ENCODE measurements at places on chromosomes 3 and 15.
A peak's percentile ranks its signal among the peaks of the same experiment; 100 is the strongest.

- DNase-seq: no peak
These were observed 43.4 kb downstream of the UMPS start for GRCh38 chr3:124773351-124774326.

GRCh38 chr3:184597829-184598573, 36.4 kb downstream of the EPHB3 start:
- no peak for DNase-seq

GRCh38 chr3:21542656-21543379, 208.2 kb downstream of the ZNF385D start:
- no peak for DNase-seq

DNA sequence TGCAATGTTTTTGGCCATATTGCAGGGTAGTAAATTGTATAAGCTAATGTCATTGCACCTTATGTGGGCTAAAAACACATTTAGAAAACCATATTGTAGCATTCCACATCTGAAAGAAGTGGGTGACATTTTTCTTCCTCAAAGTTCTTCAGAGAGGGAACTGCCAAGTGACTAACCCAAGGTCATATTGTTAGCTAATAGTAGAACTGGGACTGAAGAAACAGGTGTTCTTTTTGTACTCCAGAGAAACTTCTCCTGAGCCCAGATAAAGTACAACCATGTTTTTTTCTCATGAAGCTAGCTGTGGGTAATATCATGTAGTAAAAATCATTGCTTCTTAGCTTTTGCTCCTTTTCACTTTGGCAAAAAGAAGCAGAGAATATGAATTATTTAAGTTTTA, 333.0 kb downstream of the NSUN3 start:
- DNase-seq: no peak

DNA sequence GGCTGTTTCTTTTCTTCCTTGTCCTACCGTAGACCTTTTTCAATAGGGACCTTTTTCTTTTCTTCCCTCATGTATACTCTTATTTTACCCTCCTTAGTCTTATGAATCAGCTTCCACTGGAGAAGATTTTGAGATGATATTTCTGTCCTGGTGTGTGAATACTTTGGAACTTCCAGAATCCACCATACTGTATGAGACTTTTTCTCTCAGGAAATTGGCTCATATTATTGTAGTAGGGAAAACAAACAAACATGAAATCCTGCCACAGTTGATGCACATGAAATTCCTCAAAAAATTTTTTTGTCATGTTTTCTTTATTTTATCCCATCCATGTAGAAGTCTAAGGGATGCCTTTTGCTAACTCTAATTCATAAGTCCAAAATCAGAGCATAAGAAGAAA, 289.3 kb upstream of the PLSCR5 start:
- DNase-seq: no peak

- no peak for DNase-seq
These were observed 629.5 kb upstream of the KCNMB2 start for GRCh38 chr3:177906578-177907229.

GRCh38 chr3:190886945-190887344, 24.5 kb upstream of the GMNC start:
- DNase-seq: no peak

DNA sequence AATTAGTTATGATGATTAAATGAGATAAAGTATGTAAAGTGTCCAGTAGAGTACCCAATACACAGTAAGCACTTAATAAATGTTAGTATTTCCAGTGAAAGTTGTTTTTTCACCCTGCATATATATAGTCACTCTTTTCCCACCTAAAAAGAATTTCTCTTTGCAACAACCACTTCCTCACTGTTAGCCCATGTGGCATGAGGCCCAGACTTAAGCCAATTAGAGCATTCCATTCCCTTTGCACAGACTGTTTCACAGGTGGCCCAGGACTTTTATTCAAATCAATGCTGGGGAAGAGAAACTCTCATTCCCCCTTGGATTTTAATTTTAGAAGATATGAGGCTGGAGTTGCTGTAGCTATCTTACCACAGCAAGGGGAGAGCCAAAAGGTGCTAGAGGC, 3.7 kb downstream of the IFT80 start:
- DNase-seq: no peak

DNA sequence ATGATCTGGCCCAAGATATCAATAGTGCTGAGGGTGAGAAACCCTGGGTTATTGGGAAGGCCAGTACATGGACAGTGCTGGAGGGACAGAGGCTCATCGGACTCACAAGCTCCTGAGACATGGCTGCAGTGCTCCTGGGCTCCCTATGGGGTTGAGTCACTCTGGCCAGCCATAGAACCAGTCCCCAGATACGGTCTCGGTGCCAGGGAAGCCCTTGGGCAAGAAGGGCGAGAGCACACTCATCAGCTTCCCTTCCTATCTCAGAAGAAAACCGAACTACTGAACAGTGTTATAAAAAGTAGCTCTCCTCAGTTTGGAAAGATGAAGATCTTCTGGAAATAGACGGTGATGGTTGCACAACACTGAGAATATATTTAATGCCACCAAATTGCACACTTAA, 34.4 kb downstream of the POC1A start:
- peak; percentile 45 for DNase-seq

DNA sequence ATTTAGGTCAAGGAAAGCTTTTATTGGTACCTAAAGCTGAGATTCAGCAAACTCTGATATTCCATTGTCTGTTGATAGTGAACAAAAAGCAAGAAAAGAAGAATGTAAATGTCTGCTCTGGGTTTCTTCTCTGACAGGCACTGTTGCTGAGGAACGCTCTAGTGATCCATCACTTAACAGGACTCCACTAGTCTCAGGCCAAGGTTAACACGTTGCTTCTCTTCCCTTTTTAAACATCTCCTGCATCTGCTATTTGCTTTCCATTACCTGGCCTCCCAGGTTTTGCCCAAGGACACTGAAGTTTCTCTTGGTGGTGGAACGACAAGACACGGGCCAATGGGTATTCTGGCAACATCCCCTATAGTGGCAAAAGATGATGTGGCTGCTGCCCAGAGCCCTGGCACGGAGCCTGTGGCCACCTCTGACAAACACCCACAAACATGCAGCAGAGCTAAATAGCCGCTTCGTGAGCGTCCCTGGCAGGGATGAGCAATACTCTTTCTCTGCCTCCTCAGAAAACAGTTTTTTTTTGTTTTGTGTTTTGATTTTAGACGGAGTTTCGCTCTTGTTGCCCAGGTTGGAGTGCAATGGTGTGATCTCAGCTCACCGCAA, 97.8 kb upstream of the AKAP13 start:
- no peak for DNase-seq

DNA sequence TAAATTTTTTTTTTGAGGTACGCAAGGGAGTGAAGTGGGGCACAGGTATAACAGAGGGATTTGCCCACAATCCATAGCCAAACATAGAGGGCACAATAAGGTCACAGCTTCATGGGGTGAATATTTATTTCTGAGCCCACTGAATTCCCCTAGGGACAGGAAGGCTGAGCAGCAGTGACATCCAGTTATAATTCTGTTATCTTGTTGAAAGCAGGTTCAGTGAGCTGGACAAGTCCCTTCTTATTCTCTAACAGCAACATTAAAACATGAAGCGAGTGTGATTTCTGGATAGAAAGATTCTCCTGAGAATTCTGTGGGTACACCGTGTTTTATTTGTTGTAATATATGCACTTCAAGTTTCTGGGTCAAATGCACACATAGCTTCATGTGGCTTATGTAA, 538.2 kb downstream of the NAALADL2 start:
- DNase-seq: no peak
